ENCODE measurements at places on chromosomes 7 and 10.

- DNase-seq: no peak
These were observed 316.1 kb downstream of the ADRA2A start for GRCh38 chr10:111392910-111393309.

DNA sequence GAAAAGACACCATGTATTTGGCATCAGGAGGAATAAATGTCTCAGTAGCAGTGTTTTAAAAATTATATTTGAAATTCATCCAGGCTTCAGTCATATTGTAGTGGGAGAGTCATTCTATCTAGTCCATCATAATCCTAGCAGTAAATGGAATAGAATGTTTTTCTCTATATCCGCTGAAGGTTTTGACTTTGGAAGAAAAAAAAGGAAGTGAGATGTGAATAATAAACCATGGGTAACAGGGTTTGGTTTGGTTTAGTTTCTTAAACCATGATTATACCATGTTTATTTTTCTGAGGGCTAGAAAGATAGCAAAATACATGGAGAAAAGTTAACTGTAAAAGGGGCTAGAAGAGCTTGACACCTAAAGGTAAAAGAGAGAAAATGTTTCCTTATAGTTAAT lies 16.4 kb upstream of the BPGM start:
- DNase-seq: no peak

GRCh38 chr7:128035712-128036111 lies 4.5 kb upstream of the LRRC4 start:
- DNase-seq: no peak

GRCh38 chr10:690372-691161 lies 1.1 kb upstream of the DIP2C start:
- no peak for DNase-seq

GRCh38 chr10:132463333-132464255 lies 66.6 kb downstream of the PWWP2B start:
- DNase-seq: no peak

All from GM19239 (cell line).